NCI-H1694 treated with DMSO at 0.1 percent for 48 hours (cell line): ENCODE measurements at places on chromosomes 3 and 15.

DNA sequence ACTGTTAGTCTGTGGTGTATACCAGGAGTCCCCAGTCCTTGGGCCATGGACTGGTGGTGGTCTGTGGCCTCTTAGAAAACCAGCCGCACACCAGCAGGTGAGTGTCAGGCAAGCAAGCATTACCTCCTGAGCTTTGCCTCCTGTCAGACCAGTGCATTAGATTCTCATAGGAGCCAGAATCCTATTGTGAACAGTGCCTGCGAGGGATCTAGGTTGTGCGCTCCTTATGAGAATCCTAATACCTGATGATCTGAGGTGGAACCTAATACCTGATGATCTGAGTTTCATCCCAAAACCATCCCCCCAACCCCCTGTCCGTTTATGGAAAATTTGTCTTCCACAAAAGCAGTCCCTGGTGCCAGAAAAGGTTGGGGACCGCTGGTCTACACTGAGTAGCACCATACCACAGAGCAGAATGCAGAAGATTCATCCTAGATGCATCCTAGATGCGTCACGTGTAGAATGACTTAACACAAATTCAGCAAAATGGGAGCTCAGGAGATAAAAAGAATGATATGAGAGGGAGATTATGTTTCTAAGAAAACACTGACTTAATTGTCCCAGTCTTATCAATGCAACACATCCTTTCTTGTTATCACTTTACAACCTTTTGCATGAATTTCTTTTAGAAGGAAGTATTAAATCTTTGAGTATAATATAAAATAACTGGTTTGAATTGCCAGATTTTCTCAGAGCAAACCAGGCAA, 28.5 kb downstream of the SELENOT start:
- no peak for DNase-seq

DNA sequence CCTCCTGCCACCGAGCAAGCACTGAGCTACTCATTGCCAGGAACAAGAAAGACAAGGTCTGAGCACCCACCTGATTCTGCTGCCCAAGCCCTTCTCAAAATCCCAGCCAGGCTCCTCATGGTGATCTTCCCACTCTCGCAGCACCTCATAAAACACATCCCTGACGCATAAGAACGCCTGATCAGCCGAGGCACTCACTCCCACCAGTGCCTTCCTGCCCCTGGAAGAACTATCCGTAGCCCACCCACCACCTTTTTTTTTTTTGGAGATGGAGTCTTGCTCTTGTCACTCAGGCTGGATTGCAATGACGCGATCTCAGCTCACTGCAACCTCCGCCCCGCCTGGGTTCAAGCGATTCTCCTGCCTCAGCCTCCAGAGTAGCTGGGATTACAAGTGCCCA, 3.9 kb downstream of the CDAN1 start:
- DNase-seq: no peak

DNA sequence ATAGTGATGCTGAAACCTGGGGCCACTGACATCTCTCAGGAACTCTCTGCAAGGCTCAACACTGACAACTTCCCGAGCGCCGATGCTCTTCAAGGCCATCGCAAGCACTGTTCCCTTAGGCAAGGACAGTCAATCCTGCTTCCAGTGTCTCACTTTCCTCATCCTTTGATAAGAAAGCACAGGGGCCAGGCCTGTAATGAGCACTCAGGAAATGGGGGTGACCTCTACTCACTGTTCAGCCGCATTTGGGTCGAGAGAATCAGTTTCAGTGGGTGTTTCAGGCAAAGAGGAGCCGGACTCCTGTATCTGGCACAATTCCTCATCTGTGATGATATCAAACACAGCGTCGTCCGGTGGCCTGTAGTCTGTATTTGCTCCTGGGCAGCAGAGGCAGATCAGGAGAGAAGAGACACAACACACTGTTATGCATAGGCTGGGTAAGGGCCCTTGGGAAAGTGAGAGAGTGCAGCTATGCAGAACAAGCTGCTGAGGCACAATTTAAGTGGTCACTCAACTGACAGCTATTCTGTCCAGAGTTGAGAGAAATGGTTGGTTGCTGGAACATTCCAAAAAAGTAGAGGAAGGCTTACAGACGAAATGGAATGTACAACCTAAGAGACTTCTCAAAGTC, 11.9 kb downstream of the CXCR6 start:
- DNase-seq: no peak

- DNase-seq: no peak
Observed at GRCh38 chr3:186432189-186432588, 70.2 kb upstream of the DGKG start.

DNA sequence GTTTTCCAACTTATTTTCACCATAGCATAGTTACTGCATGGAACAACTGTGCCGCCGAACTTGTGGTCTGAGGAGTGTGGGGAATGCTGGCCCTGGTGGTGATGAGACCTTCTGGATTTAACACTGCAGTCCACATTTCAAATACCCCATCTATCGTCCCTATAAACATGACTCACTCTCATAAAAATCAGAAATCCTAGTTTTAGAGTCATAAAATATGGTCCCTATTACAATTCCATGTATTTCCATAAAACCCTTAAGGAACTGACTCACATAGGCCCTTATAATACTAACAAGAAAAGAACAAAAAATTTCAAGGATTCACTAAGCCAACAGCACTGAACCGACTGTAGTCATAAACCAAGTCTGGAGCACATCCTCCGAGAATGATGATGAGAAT, 147.2 kb downstream of the FOXP1 start:
- no peak for DNase-seq

GRCh38 chr3:189871418-189871817, 240.2 kb downstream of the TP63 start:
- no peak for DNase-seq

- DNase-seq: no peak
Observed at GRCh38 chr15:63067306-63067705, 24.8 kb downstream of the TPM1 start.

DNA sequence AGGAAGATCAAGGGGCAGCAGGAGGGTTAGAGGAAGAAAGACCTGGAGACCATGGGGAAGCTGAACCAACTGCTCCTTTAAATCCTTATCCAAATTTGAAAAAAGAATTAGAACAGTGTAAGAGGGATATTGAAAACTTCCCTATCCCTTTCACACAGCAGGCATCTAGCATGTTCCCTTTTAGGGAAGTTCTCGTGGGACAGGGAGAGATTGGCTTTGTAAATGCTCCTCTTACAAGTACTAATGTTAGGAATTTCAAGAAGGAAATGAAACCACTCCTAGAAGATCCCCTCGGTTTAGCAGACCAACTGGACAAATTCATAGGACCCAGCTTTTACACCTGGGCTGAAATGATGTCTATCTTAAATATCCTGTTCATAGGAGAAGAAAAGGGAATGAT, 41.5 kb downstream of the PPCDC start:
- no peak for DNase-seq

- no peak for DNase-seq
Observed at GRCh38 chr15:99906311-99906710, 173.1 kb upstream of the LYSMD4 start.

- DNase-seq: no peak
Observed at GRCh38 chr15:68389041-68389930, 42.7 kb downstream of the ITGA11 start.

DNA sequence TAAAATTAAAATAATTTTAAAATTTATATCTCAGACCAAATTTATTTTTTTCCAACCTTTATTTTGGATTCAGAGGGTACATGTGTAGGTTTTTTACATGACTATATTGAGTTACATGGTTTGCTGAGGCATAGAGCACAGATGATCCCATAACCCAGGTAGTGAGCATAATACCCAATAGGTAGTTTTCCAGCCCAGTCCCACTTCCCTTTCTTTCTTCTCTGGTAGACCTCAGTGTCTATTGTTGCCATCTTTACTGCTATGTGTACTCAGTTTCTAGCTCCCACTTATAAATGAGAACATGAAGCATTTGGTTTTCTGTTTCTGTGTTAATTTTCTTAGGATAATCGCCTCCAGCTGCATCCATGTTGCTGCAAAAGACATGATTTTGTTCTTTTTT, 338.1 kb downstream of the EFHB start:
- no peak for DNase-seq

- DNase-seq: no peak
Observed at GRCh38 chr3:125513490-125514115, 6.4 kb downstream of the SNX4 start.

DNA sequence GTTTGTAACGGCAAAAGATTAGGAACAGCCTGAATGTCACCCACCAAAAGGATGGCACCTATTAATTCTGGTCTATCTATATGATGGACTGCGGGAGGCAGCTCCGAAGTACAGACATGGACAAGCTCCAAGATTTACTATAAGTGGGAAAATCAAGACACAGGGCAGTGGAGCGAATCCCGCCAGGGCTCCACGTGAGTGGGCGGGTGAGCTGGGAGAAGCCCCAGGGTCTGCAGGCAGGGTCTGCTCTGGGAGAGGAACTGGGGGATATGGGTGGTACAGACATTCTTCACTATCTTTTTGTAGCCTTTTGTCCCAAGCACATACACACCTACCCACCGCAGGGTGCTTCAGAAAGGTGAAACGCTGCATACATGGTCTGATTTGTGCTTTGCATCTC, 38.2 kb upstream of the SPTBN5 start:
- DNase-seq: no peak

DNA sequence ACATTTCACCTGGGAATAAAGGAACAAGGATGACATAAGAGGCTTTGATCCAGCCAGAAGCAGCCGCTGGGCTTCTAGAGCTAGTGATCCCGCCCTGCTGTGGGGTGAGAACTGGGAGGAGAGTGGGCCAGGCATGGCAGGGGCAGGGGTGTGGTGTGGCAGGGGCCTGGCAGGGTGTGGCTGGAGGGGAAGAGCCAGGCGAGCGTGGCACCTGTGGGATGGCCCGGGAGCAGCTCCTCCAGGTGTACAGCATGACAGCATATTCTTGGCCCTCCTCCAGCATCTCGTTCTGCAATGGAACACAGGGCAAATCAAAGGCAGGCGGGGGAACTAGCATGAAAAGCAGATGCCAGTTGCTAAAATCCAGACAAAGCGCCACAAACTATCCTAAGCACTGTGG, 35.5 kb downstream of the CYFIP1 start:
- no peak for DNase-seq

GRCh38 chr3:34408088-34408487, 609.7 kb downstream of the PDCD6IP start:
- DNase-seq: no peak

DNA sequence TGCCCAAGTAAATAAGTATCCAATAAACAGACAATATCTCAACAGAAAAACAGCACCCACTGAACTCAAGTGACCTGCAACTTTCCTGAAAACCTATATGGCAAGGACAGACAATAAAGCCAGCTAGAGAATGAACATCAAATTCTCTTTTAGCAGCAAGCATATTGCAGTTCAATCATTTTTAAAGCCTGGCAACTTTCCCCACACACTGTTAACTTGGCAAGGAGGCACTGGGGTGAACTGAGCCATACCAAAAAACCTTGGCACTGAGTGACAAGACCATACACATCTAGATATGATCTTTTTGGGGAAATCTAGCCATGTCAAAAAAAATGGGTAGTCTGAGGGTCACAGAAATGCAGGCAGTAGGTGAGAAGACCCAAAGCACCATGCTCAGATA, 174.6 kb downstream of the STT3B start:
- peak; percentile 6 for DNase-seq

GRCh38 chr15:75697523-75697922, 15.1 kb downstream of the CSPG4 start:
- DNase-seq: no peak

DNA sequence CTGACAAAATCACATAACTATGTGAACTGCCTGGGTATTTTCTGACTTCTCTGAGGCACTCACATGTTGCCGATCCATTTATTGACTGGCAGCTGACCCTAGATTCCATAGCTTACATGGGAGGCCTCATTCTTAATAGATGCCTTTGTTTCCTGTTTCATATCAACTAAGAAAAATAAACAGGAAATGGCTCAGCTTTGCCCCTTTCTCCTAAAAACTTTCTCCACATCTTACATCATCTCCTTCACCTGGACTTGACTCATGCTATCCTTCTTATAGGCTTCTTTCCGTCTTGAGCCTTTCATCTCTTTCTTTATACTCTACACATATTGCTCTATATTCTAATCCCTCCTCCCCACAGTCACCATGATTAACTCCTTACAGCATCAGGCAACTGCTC, 38.0 kb downstream of the TXNRD3 start:
- no peak for DNase-seq

DNA sequence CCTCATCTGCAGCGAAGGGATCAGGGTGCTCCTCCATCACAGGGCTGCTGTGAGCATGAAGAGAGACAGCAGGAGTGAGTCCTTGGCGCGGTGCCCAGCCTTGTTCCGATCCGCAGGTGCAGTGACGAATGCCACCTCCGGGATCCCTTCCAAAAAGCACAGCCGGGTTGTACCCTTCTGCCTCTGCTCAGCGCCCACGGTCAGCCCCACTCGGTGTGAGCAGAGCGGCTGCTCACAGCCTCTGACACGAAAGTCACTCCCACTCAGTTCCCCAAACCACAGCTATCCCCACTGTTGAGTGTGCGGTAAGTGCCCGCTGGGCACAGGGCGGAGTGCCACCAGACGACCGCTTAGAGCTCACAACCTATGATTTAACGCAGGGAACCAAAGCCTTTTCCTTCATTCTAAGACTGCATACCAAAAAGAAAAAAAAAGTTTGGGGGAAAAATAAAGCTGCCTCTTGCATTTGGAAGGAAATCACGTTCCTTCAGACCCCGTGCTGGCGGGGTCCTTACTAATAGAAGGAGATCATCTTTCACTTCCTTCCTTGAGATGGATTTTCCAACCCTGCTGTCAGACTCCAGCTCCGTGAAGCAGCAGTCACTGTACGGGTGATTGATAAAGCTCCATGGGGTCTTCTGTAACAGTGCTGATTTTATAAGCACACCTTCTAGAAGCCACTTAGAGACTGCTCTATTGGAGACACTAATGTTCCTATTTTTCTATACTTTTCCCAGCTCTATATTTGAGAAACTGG, 34.7 kb upstream of the TUBGCP5 start:
- DNase-seq: peak; percentile 17

GRCh38 chr3:31802981-31803740, 177.9 kb downstream of the OSBPL10 start:
- no peak for DNase-seq

DNA sequence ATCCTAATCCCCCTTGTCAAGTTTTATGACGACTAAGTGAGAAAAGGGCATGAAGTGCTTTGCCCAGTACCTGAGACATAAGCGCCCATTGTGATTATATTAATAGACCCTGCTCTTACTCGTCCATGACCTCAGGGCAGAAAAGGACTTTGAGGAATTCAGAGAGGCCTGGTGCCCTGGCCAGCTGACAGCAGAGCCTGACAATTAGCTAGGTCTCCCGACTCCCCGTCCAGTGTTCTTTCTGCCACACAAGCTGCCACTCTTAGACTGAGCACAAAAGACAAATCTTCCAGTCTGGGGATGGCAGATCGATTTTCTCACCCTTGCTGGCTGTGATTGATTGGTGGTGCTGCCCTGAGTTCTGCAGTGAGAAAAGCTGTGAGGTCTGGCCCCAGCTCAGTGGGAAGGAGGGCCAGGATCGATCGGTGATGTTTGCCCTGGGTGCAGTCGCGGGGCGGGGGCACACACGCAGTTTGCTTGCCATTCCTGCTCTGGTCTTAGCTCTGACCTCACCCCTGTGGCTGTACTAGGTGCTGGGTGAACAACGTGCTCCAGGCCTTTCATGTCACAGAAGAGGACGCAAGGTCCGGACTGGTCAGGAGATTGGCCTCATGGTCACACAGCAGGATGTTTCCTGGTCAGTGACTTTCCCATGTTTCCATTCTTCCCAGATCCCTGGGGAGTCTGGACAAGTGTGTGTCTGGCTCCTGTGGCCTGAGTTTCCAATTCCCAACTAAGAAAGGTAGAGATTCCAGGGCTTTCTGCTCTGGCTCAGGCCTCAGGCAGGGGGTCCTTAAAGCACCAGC, 67.4 kb upstream of the TLE3 start:
- DNase-seq: no peak

GRCh38 chr15:78671626-78672211, 30.7 kb upstream of the CHRNB4 start:
- peak; percentile 56 for DNase-seq
